D341Med (cell line): ENCODE measurements at places on chromosomes 1 and 21.
A peak's percentile ranks its signal among the peaks of the same experiment; 100 is the strongest.

- DNase-seq = no peak
Measured at GRCh38 chr1:31932491-31933316, 5.5 kb downstream of the PTP4A2 start.

DNA sequence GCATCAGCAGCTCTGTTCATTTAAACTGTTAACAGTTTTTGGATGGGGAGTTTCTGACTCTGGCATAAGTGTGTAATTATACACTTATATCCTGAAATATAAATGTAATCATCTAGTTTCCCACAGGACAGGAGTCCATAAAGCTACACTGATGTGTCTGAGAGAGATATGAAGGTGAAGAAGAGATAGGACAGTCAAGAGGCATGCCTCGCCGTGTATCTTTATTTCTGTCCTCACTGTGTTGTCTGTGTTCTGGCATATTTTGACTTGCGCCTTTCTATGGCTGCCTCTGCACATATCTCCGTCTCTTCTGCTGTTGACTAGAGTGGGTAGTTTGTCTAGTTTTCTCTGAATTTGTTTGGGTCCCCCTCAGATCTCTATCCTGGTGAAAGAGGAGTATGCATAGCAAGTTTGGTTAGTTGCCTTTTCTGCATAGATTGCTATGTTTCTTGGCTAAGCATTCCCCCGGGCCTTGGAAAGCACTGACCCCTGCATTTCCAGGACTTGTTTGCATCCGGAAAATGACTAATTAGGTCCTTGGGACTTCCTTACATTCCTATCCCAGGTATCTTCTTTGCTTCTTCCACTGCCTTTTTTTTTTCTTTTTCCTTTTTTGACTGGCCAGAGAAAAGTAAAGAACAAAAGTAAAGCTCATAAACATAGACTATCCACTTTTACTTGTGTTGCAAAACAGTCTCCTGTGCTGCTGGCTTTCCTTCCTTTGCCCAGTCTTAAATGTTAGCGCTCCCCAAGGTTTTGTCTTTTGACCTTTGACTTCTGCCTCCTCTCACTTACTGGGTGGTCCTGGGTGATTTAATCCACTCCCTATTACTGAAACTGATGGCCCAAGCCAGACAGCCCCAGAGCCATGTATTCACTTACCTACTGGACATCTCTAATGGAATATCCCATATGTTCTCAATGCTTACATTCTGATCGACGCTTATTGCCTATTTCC is 27.6 kb upstream of the CNN3 start:
- no peak for DNase-seq

GRCh38 chr1:171917331-171917730 is 76.0 kb downstream of the DNM3 start:
- DNase-seq = no peak

GRCh38 chr1:203360547-203361185 is 9.7 kb upstream of the FMOD start:
- no peak for DNase-seq

DNA sequence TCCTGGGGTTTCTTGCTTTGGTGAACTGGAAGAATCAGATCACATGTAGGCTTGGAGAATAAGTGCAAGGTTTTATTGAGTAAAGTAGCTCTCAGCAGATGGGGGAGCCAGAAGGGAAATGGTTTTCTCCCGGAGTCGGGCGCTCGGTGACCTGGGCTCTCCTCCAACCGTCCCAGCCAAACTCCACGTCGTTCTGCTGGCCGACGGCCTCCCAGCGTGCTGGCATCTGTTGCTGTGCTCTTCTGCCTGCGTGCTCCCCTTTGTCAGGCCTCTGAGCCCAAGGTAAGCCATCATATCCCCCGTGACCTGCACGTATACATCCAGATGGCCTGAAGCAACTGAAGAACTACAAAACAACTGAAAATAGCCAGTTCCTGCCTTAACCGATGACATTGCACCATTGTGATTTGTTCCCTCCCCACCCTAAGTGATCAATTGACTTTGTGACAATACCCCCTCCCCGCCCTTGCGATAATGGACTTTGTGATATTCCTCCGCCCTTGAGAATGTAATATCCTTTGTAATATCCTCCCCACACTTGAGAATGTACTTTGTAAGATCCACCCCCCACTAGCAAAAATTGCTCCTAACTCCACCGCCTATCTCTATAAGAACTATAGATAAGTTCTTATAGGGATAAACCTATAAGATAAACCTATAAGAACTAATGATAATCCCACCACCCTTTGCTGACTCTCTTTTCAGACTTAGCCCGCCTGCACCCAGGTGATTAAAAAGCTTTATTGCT is 88.3 kb downstream of the SMYD3 start:
- DNase-seq = no peak

DNA sequence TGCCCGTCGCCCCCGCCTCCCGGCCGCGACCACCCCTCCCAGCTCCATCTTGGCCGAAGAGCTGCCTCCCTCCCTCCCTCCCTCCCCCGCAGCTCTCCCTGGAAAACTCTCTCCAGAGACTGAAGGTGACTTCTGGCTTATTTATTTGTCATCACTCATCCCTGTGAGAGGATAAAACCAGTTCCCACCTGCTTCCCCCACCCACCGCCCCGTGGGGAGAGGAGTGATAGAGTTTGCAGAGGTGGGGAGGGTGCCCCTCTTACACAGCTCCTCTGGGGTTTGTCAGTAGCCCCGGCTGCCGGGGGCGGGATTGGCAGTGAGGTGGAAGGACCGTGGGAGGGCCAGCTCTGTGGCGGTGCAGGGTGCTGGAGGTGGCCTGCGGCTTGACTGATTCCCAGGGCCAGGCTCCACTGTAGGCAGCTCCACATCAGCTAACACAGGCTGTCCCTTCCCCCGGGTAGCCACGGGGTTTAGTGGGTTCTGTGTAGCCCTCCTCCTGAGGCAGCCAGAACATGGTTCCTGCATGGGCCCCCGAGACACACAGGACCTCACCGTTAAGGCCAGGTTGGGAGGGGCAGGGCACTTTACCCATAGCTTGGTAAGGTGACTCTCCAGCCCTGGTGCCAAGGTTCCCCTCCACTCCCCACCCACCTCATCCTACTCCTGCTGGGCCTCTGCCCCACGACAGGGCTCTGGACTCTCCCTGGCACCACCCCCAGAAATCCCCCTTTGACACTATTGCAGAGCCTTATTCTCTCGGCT is 62.2 kb downstream of the ELK4 start:
- peak; percentile 67 for DNase-seq

- DNase-seq = peak; percentile 52
Measured at GRCh38 chr1:163361123-163361934, 39.6 kb downstream of the NUF2 start.

- no peak for DNase-seq
Measured at GRCh38 chr1:65232461-65232990, 76.8 kb upstream of the DNAJC6 start.

DNA sequence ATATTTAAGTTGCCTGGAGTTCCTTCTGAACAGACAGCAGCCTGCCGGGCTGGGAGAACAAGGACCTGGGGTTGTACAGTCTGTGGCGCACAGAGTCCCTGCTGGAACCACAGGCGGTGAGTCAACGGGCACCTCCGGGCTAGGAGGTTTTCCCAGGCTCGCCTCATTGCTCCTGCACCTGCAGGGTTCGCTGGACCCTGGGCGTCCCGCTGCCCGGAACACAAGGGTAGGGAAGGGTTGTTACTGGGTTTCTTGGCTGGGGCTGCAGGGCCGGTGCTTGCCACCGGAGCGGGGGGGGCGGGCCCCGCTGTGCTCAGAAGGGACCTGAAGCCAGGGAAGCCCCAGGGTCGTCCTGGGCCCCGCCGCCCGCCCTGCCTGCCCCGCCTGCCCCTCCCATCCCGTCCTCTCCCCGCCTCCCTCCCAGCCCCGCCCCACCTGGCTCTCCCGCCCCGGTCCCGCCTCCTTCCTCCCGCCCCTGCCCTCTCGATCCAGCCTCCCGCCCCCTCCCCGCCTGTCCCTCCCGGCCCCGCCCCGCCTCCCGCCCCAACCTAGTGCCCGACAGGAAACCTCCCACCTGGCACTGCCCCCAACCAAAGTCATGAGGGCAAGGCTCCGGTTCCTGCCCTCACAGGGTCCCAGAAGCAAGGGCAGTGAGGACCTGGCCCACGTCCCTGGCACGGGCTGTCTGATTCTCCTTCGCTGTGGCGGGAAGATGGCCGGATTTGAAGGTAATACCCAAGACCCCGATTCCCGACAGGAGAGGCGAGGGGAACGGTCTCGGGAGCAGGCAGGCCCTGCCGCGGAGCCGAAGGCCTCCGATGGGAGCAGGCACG is 6.8 kb downstream of the JMJD4 start:
- peak; percentile 95 for DNase-seq

DNA sequence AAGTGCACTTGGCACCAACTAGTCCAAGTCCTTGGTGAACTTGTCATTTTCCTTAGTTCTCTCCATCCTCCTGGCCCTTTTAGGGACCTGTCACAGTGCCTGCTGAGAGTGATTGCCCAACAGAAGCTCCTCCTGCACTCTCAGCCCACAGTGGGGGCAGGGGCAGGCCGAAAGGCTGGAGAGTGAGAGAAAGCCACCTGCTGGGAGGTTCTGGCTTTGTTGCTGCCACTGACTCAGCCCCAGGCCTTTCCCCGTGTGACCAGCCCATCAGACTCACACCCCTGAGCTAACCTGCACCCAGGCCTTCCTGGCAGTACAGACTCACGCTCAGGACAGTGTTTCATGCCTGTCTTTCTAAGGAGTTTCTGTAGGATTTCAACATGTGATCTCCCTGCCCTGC is 17.1 kb upstream of the PROK1 start:
- DNase-seq = peak; percentile 42
